ENCODE measurements at places on chromosomes 7 and 10. TPM values are rescaled to one million over a fixed set of nuclear protein-coding genes. Genes with fewer than 3 reads are reported as not detected.

The NXPH1 gene
- total RNA-seq, result not detected

The LRIT1 gene
- total RNA-seq, result not detected

The SP8 gene
- not detected for total RNA-seq

The LSM5 gene
- 133 TPM for total RNA-seq

The IL2RA gene
- 1,178 TPM for total RNA-seq

The TAS2R4 gene
- 0.92 TPM for total RNA-seq

The PTPN20 gene
- total RNA-seq, result 1.3 TPM

The PODXL gene
- total RNA-seq, result 1.2 TPM

The SBDS gene
- total RNA-seq, result 92.0 TPM

The NFE2L3 gene
- 47.4 TPM for total RNA-seq

DNA sequence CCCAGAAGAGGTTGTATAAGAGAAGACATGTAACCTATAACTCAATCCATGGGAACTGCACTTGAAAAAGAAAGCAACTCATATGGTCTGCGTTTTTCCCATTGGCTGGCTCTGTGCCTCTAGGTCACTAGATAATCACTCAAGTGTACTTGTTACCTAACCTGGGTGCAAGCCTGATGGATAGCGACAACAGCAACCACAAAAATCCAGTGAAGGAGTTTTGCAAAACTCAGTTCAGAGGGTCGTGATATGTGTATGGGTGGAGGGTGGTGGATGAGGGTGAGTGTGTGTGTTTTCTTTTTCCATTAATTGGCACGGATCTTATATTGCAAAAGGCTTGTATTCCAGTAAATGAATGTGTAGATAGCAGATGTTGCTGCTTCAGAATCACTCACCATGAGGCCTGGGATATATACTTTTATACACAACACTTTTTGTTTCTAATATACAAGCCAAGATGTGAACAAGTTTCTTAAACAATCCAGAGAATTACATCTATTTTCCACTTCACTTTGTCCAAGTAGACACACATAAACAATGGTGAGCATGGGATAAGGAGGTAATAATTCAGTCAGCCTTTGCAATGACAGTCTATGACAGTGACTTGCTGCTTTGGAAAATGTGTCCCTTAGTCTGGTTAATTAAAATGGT is 286.9 kb upstream of the DKK1 start:
- H3K4me1 ChIP-seq, result no peaks in the 10 kb centered on the region
- no peak for DNase-seq
- H3K27ac ChIP-seq, result no peak overlapping the region
- H3K27me3 ChIP-seq, result no peaks in the 10 kb centered on the region
- no peaks in the 10 kb centered on the region for H3K36me3 ChIP-seq

DNA sequence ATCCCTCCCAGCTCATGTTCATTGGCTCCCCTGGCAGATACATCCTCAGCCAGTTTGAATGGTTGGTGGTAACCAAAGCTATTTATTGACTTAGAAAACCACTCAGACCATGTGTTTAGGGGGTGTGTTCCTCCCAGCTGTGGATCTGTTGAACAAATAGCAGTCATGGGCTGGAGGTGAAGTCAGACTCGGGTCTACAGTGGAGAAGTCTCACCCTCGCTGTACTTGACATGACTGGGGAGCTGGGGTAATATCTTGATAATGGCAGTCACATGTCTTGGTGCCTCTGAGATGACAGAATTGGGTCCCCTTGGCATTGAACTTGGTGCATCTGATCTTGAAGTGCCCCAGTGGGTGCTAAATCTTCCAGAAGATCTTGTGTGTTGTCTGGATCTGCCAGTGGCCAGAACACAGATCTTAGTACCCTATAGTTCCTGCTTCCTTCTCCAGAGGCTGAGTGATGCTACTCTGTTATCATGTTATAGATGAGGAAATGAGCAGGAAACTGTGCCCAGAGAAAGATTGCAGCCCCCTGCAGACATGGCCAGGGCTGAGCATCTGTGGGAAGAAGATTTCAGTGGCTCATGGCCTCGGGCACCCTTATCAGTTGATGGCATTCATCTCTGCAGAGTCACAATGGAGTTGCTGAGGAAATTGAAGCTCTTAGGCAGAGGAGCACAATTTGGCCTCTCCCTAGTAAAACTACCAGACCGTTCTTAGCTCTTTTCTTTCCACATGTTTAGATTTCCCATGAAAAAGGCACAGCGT is 50.4 kb downstream of the ADRA2A start:
- H3K36me3 ChIP-seq, result no peaks in the 10 kb centered on the region
- H3K27ac ChIP-seq, result no peak overlapping the region
- H3K4me3 ChIP-seq, result no peak overlapping the region
- H3K4me1 ChIP-seq, result no peaks in the 10 kb centered on the region

- H3K4me3 ChIP-seq, result no peak overlapping the region
- H3K4me1 ChIP-seq, result no peaks in the 10 kb centered on the region
- H3K27ac ChIP-seq, result no peak overlapping the region
Observed at GRCh38 chr7:80373429-80374032, 138.3 kb downstream of the GNAT3 start.

DNA sequence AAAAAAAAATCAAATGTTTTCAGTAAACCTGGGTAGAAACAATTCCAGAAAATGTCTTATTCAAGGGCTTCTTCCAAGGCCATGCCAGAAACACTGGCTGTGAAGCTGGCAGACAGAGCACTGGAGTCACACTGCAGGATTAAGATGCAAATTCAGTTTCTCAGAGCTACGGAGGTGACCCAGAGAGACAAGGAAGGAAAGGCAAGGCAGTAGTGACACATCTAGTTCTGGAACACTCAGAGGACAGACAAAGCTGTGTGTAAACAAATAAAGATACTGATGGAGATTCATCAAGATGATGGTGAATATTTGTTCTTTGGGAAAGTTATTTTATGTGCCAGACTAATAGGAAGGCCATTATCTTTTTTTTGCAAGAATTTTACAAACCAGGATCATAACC is 608.3 kb upstream of the C7orf33 start:
- no peak overlapping the region for H3K27ac ChIP-seq
- no peaks in the 10 kb centered on the region for H3K36me3 ChIP-seq
- H3K4me1 ChIP-seq, result no peaks in the 10 kb centered on the region
- H3K4me3 ChIP-seq, result no peak overlapping the region
- no peak for DNase-seq

DNA sequence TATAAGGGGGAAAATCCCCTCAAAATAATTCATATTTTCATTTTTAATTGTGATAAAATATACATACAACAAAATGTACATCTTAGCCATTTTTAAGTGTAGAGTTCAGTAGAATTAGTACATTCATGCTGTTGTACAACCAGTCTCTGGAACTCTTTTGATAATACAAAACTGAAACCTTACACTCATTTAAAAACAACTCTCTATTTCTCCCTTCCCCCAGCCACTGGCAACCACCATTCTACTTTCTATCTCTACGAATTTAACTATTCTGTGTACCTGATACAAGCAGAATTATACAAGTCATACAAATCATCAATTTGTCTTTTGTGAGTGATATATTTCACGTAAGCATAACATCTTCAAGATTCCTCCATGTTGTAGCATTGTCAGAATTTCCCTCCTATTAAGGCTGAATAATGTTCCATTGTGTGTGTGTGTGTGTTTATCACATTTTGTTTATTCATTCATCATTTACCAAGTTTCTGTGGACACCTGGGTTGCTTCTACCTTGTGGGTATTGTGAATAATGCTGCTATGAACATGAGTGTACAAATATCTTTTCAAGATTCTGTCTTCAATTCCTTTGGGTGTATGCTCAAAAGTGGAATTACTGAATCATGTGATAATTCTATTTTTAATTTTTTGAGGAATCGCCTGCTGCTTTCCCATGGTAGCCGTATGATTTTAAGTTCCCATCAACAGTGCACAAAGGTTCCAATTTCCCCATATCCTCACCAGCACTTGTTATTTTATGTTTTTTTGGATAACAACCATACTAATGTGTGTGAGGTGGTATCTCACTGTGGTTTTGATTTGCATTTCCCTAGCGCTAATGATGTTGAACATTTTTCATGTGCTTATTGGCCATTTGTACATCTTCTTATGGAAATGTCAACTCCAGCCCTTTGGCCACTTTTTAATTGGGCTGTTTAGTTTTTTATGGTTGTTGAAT is 4.7 kb upstream of the EBLN1 start:
- H3K4me3 ChIP-seq, result no peak overlapping the region
- H3K36me3 ChIP-seq, result no peaks in the 10 kb centered on the region
- H3K27me3 ChIP-seq, result no peaks in the 10 kb centered on the region
- no peak overlapping the region for H3K27ac ChIP-seq
- no peak for DNase-seq

GRCh38 chr7:159102681-159103381 is 41.8 kb downstream of the VIPR2 start:
- H3K36me3 ChIP-seq, result no peaks in the 10 kb centered on the region
- no peak overlapping the region for H3K27ac ChIP-seq
- no peak for DNase-seq
- H3K27me3 ChIP-seq, result no peaks in the 10 kb centered on the region
- no peaks in the 10 kb centered on the region for H3K4me1 ChIP-seq

GRCh38 chr7:44366986-44367385 is 41.6 kb upstream of the CAMK2B start:
- no peaks in the 10 kb centered on the region for H3K27me3 ChIP-seq

DNA sequence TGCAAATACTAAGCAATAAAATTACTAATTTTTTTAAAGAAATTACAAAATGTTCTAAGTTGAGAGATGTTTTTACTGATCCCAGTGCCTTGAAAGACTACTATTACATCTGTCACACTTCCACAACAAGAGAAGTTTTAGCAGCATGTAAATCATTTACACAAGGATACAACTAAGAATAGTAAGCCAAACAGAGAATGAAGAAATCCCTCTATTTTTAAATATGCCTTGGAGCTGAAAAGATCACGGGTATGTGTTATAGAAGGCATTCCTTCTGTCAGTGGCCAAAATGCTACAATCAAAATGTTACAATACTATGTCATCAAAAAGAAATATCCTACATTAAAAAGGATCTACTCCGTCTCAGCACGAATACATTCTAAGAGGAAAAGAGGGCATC is 52.6 kb downstream of the LARP4B start:
- H3K36me3 ChIP-seq, result peaks cover 26% of the 10 kb centered on the region
- no peaks in the 10 kb centered on the region for H3K4me1 ChIP-seq
- H3K4me3 ChIP-seq, result no peak overlapping the region

- no peaks in the 10 kb centered on the region for H3K4me1 ChIP-seq
- H3K27me3 ChIP-seq, result no peaks in the 10 kb centered on the region
- H3K36me3 ChIP-seq, result no peaks in the 10 kb centered on the region
- no peak for DNase-seq
Observed at GRCh38 chr10:35300063-35300699, 36.1 kb upstream of the CCNY start.

GRCh38 chr10:22597138-22597537 is 117.2 kb downstream of the PIP4K2A start:
- DNase-seq, result peak; percentile 33
- H3K27me3 ChIP-seq, result no peaks in the 10 kb centered on the region
- peaks cover 78% of the 10 kb centered on the region for H3K4me1 ChIP-seq
- no peak overlapping the region for H3K4me3 ChIP-seq

- no peak overlapping the region for H3K4me3 ChIP-seq
- H3K27ac ChIP-seq, result no peak overlapping the region
- no peaks in the 10 kb centered on the region for H3K4me1 ChIP-seq
- H3K36me3 ChIP-seq, result no peaks in the 10 kb centered on the region
- H3K27me3 ChIP-seq, result no peaks in the 10 kb centered on the region
- DNase-seq, result no peak
Observed at GRCh38 chr7:22319424-22320403, 37.2 kb downstream of the RAPGEF5 start.

- H3K36me3 ChIP-seq, result no peaks in the 10 kb centered on the region
- H3K4me1 ChIP-seq, result no peaks in the 10 kb centered on the region
- DNase-seq, result no peak
- H3K27ac ChIP-seq, result no peak overlapping the region
- H3K27me3 ChIP-seq, result no peaks in the 10 kb centered on the region
Observed at GRCh38 chr10:19728376-19728775, 87.9 kb upstream of the PLXDC2 start.

DNA sequence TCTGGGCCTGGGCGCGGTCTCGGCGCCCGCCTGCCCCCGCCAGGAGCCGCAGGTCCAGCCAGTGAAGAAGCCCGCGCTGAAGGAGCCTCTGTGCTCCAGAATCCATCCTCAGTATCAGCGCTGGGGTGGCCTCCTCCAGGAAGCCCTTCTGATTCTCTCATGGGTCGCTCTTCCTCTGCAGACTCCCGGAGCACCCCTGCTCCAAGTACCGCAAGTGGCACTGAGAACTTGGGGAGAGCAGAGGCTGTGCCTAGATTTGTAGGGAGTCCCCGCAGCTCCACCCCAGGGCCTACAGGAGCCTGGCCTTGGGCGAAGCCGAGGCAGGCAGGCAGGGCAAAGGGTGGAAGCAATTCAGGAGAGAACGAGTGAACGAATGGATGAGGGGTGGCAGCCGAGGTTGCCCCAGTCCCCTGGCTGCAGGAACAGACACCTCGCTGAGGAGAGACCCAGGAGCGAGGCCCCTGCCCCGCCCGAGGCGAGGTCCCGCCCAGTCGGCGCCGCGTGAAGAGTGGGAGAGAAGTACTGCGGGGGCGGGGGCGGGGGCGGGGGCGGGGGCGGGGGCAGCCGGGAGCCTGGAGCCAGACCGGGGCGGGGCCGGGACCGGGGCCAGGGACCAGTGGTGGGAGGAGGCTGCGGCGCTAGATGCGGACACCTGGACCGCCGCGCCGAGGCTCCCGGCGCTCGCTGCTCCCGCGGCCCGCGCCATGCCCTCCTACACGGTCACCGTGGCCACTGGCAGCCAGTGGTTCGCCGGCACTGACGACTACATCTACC is at the start of gene ALOX5:
TSS of gene ALOX5 (plus strand) at position 641 of the 774 bp plus-strand sequence. CDS start at position 705, 64 bp downstream.
- no peak for DNase-seq
- H3K27ac ChIP-seq, result peak within 1 kb of the TSS; percentile 35
- peaks cover 4% of the 10 kb centered on the region for H3K4me1 ChIP-seq

- H3K36me3 ChIP-seq, result no peaks in the 10 kb centered on the region
- H3K27me3 ChIP-seq, result no peaks in the 10 kb centered on the region
- no peaks in the 10 kb centered on the region for H3K4me1 ChIP-seq
- H3K27ac ChIP-seq, result no peak overlapping the region
- DNase-seq, result no peak
- no peak overlapping the region for H3K4me3 ChIP-seq
Observed at GRCh38 chr10:33893506-33893905, 559.0 kb upstream of the NRP1 start.

DNA sequence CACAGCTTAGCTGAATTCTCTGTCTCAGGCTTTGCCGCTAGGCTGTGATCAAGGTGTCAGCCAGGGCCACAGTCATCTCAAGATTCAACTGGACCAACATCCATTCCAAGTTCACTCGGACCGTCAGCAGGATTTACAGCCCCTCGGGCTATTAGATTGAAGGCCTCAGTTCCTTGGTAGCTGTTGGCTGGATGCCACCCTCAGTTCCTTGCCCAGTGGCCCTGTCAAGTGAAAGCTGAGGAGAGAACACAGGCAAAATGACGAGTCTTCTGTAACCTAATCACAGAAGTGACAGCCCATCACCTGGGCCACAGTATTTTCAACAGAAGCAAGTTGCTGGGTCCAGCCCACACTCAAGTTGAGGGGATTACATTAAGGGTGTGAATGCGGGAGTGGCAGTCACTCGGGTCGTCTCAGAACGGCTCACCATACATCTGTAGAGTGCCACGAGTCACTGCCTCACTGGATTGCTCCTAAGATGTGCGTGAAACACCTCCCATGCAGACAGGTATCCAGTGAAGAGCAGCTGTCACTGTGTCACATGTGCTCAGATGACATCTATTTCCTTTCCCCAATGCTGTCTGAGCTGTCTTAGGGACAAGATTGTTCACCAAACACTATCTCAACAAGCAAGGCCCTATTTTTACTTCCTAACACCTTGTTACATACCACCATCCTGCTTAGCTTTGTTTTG is 78.9 kb upstream of the PRLHR start:
- H3K36me3 ChIP-seq, result no peaks in the 10 kb centered on the region
- H3K27me3 ChIP-seq, result no peaks in the 10 kb centered on the region
- H3K4me3 ChIP-seq, result no peak overlapping the region
- DNase-seq, result no peak
- no peak overlapping the region for H3K27ac ChIP-seq
